Left forelimb (tissue), 1 donor: ENCODE measurements at places on chromosomes 13 and 19.
A peak's percentile ranks its signal among the peaks of the same experiment; 100 is the strongest.

DNA sequence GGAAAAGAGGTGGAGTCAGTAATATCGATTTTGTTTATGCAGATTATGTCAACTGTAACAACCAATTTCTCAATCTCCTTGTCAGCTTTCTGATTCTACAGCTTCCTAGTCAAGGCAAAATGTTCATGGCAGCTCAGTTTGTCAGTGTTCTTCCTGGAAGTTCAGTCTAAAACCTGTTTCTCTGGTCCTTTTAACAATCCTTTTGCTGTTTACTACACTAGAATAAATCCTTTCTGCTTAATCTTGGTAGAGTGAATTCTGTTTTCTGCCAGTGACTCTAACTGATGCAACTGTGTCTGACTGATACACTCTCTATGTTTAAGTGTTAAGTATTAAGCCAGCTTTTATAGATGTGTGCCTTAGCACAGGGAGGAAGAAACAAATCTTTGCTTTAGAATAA, 516.9 kb upstream of the KLF12 start:
- DNase-seq, result no peak

DNA sequence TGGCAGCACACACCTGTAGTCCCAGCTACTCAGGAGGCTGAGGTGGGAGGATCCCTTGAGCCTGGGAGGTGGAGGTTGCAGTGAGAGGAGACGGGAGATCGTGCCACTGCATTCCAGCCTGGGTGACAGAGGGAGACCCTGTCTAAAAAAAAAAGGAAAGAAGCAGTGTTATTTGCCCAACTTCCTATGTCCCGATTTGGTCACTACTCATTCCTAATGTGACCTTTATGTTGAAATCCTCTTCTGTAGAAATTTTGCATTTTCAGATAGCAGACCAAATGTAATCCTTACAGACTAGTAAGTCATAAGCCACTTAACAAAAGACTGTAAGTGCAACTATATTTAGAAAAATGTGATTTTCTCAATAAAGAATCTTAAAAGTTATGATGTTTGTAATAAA, 18.2 kb upstream of the STK24 start:
- no peak for DNase-seq

GRCh38 chr13:53782488-53782961, 753.9 kb downstream of the OLFM4 start:
- DNase-seq, result no peak

GRCh38 chr19:13382633-13382938, 123.7 kb downstream of the CACNA1A start:
- no peak for DNase-seq

DNA sequence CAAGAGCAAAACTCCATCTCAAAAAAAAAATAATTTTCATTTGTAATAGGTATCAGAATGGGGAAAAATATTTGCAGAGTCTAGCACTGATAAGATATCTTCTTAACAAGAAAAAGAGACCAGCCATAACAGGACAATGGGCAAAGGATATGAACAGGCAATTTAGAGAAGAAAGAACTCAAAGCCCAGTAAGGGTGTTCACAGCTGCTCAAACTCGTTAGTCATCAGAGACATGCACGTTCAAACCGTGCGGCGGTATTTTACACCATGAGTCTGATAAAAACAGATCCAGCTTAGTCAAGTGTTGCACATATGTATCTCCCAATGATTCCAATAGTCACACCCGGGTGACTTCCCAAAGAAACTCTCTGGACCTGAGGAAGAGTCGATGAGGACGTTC, 13.7 kb upstream of the NCCRP1 start:
- DNase-seq, result no peak

- DNase-seq, result no peak
These were observed 11.1 kb upstream of the GTF2F2 start for GRCh38 chr13:45109102-45109720.

- no peak for DNase-seq
These were observed 472.8 kb upstream of the SLITRK5 start for GRCh38 chr13:87198371-87198770.

- peak; percentile 89 for DNase-seq
These were observed 922 bp downstream of the PLEKHG2 start for GRCh38 chr19:39413272-39413910.

DNA sequence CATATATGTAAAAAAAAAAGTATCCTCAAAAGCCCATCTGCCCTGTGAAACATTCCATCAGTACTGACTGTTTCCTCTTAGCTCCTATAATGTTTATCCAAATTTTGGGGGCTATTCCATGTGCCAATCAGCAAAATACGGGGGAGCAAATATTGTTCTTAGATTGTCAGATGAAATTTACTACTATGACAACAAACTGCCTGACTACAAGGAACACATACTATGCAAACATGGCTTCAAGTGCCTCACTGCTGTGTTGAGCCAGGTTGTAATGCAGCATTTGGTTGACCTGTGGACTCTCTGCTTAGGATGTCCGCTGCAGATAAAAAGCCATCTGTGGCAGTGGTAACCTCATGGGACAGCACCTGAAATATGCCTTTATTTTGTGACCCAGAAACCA, 98.2 kb upstream of the SCEL start:
- no peak for DNase-seq

- DNase-seq, result no peak
These were observed 384.2 kb downstream of the SLITRK1 start for GRCh38 chr13:83498045-83498444.

DNA sequence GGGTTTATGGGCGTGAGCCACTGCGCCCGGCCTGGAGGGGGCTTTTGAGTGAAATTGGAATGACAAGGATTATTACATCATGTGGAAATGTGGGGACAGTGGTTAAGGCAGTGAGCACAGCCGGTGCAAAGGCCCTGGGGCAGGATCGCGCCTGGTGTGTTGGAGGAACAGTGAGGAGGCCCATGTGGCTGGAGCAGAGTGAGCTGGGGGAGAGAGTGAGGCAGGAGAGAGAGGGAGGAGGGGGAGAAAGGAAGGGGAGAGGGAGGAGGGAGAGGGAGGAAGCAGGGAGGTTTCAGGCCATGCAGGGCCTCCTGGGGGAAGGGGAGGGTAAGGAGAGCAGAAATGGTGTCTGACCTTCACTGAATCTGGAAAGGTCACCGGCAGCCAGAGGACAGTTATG, 11.3 kb upstream of the CELF5 start:
- no peak for DNase-seq

DNA sequence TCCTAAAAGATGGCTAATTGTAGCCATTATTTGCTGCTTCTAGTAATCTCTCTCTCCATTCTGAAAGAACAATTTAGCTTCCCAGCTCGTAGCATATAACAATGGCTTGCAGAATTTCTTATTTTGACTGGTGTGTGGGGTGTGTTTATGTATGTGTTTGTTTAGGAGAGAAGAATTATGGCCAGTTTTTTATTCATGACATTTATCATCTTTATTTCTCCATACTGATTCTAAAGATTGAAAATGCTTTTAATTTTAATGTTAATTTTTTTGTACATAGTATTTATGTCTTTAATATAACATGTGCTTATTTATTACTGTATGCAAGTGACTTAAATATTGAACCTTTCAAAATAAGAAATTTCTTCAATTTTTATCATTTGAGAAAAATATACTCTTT, 115.8 kb upstream of the TMTC4 start:
- DNase-seq, result no peak

DNA sequence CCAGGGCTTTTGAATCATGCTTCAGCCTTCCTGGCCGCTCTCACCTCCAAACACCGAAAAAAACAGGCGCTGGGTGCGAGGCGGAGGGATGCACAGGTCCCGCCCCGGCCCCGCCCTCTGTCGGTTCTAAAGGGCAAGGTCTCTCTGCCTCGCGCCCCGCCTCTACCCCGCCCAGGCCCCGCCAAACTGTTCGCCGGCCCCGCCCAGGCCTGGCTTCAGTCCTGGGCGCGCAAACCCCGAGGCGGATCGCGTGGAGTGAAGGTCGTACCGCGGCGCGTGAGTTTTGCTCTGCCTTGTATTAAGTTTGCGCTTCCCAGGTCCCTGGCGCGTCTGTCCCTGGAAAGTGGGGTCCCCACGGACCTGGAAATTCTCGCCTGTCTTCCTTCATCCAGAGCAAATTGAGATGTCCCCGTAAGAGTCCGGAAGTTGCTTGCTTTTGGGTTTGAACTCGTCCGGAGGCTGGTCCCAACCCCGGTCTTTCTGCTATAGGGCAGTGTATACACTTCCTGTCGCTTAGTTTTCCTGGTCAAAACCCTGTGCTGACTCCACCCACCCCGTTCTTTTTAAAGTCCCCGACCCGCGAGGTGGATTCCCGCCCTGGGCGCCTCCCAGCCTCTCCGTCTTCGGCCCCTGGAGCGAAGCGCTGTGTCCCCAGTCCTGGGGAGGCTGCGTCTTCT, 8.4 kb downstream of the ZNF808 start:
- peak; percentile 88 for DNase-seq
